Thoracic aorta (tissue), 2 donors: ENCODE measurements at places on chromosomes 5 and 9. TPM values are rescaled to one million over a fixed set of nuclear protein-coding genes. Genes with fewer than 3 reads are reported as not detected.

- no peak for DNase-seq
Observed at GRCh38 chr5:531749-532315, 7.6 kb upstream of the SLC9A3 start.

- no peak for DNase-seq
Observed at GRCh38 chr5:10452768-10453331, 11.2 kb downstream of the ROPN1L start.

SAPCD2 gene
- 0.92 TPM for total RNA-seq

SH3TC2 gene
- total RNA-seq, result 1.1 TPM

LHFPL2 gene
- 72.6 TPM for total RNA-seq

OSMR gene
- 190 TPM for total RNA-seq

FAM81B gene
- total RNA-seq, result not detected

BRINP1 gene
- 4.3 TPM for total RNA-seq
